OCI-M1 (cell line): ENCODE measurements at places on chromosomes 7 and 10.

- DNase-seq = no peak
Observed at GRCh38 chr10:121851786-121852185, 76.0 kb downstream of the ATE1 start.

DNA sequence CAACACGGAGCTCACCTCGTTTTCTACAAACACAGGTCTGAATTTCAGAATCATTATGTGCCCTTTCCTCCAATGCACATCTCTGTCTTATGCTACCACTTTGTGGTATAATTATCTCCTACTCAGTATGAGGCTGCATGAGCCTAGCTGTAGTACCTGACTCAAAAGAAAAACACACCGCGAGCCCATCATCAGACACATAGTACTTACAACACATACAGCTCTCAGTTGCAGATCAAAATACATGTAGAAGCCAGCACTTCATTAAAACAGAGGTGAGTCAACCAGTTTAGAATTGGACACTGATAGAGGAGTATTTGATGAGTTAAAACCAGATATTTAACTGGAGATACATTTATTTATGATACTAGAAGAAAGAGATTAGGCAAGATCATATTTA lies 1.4 kb upstream of the RTKN2 start:
- DNase-seq = peak; percentile 43

- DNase-seq = no peak
Observed at GRCh38 chr10:20714518-20714917, 182.6 kb downstream of the NEBL start.

DNA sequence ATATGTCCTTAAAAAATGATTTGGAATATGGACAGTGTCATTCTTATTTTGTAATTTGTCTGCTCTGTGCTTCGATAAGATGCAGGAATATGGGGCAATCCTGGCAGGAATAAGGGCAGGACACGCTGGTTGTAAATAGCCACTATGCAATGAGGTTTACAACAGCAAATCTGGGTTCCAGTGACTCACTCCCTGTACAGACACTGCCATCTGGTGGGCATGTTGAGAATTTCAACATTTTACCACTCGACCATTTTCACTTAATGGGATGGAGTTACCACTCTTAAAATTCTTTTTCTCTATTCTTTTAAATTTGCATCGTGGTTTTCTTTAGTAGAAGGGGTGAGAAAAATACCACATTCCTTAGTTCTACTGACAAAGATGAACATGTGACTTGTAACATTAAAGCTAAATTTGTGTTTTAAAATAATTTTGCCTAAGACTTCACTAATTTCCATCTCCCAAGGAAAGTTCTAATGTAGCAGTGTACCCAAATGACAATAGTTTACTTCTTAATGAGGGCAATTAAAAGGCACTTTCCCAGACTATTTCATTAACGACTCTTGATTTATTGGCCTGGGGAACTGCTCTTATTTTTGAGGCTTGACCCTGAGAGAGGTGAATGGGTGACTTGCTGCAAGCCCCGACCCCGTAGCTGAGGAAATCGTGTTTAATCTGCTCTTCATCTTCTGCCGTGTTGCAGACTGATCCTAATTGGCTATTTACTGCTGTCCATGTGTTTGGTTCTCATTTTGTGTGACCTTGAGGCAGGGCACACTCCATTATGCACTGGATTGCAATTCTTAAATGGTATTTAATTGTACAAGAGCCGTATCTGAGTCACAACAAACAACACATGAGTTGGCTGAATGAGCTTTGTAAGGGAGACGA lies 173.6 kb upstream of the IMMP2L start:
- peak; percentile 77 for DNase-seq

DNA sequence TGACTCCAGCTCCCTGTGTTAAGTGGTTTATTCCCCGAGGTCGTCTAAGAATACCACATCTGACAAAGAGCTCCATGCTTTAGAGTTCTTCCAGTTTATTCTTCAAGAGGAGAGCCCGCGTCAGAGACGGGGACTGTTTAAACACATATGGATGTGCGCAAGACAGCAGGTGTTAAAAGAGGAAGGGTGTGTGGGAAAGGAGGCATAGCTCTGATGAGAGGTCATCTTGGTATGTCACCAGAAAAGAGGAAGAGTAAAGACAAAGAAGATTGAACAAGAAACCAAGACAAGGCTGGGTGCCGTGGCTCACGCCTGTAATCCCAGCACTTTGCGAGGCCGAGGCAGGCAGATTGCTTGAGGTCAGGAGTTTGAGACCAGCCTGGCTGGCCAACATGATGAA lies 258.7 kb downstream of the CCDC3 start:
- no peak for DNase-seq

- DNase-seq = no peak
Observed at GRCh38 chr10:36254199-36254598, 612.1 kb upstream of the FZD8 start.

GRCh38 chr10:124150189-124150806 lies 56.9 kb upstream of the CHST15 start:
- DNase-seq = no peak

DNA sequence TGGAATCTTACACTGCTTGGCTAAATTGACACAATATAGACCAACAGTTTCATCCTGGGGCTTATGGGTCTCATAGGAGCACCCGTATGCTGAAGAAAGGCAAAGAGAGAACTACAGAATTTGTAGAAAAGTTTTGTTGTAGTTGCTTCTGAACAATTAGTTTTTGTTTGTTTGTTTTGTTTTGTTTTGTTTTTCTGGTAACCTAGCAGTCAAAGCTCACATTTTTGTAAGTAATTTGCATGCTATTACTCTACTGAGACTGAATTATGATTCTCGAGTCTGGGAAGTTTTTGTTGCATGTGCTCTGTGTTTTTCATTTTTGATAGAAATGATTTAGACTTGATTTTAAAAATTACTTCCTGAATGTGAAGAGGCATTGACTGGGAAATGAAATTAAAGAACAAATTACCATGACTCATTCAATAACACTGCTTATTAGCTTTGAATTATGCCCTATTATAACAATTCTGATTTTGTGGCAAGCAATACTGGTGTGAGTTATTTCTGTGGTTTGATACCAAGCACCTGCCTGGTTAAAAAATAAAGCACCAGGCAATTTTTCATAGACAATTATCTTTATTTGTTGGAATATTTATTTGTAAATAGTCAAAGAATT lies 438 bp downstream of the LSMEM1 start:
- DNase-seq = no peak

- DNase-seq = no peak
Observed at GRCh38 chr7:36116347-36117202, 36.5 kb upstream of the EEPD1 start.

DNA sequence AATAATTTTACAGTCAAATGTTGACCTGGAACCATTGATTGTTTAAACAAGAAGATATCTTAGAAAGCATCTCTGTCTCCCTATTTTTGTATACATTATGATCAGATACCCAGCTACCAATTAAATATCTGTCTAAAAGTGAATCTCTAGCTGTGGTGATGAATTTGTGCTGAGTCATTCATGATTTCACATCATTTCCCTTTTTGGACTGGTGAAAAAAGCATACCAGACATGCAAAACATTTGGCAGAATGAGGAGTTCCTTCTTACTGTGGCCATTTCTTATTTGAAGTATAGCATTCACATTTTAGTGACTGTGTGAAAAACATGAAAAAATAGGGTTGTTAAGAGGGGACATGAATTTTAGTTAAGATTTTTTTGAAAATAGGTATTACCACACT lies 98.0 kb upstream of the GATA3 start:
- peak; percentile 90 for DNase-seq

DNA sequence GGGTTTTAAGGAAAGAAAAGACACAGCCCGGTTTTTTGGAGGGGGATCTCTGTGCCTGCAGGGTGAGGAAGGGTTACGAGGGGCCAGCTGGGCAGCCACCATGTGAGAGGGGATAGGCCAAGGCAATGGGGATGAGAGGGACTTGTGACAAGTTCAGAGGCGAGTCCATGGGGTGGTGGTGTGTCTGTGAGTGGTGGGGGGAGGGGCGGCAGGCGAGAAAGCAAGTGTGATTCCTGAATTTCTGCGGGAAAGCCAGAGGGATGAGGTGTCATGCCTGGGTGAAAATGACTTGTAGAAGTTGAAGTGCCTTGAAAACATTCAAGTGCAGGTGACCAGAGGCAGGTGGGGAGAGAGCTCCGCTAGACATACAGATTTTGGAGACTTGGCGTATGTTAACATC lies 61.0 kb upstream of the RNF32 start:
- DNase-seq = no peak

DNA sequence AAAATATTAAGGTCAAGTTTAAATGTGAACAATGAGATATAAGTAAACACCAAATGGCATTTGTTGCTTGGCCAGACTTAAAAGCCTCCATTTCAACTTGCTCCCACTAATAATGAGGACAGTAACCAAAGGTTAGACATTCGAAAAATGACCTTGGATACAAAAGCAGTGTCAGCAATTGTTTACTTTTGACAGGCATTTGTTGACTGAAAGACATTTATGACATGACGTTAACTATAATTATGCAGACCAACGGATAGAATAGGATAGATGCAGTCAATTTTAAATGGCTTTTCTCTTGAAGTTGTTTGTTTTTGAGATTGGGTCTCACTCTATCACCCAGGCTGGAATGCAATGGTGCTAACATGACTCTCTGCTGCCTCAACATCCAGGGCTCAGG lies 6.3 kb upstream of the WNT16 start:
- DNase-seq = no peak

- no peak for DNase-seq
Observed at GRCh38 chr7:149701495-149702240, 71.7 kb downstream of the ZNF467 start.

DNA sequence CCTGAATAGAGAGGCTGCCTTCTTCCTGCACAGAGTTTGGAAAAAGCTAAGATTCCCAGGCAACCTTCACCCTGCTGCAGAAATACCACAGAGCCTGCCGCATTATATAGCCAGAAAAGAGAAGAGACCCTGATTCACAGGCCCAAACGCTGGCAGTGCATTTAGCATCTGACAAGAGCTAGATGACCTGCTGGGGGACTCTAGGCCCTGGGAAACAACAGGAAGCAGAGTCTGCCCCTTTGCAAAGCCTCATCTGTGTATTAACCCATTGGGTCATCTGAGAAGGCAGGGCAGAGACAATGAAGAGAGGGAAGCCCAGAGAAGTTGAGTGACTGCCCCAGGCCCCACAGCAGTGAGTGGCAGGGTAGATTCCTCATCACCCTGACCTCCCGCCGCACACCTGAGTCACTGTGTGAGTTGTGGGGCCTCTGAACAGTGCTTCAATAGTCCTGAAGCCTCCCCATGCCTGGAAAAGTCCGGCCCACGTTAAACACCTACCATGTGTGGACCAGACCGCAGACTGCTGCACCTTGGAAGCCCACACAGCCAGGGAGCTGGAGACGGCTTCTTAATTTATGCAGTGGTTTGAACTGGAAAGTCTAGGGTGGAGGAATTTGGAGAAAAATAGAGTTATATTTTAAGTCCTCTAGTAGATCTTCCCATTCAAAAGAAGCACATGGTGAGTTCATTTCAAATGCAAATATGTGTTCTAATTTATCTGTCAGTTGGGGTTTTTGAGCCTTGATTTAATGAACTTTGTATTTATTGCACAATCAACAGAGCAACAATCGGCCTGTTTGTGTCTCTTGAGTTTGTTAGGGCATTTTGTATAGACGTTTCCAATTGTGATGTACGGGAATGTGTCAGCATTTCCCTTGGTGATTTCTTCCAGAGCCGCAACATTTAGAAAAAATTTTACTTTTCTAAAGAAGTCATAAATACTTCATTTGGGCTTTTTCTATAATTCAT lies 80.4 kb upstream of the GPR26 start:
- no peak for DNase-seq

GRCh38 chr7:91685544-91685943 lies 195.0 kb downstream of the MTERF1 start:
- peak; percentile 97 for DNase-seq

GRCh38 chr7:94087664-94088352 lies 83.7 kb upstream of the BET1 start:
- DNase-seq = peak; percentile 97

GRCh38 chr10:18109341-18109870 lies 30.8 kb upstream of the CACNB2 start:
- no peak for DNase-seq

DNA sequence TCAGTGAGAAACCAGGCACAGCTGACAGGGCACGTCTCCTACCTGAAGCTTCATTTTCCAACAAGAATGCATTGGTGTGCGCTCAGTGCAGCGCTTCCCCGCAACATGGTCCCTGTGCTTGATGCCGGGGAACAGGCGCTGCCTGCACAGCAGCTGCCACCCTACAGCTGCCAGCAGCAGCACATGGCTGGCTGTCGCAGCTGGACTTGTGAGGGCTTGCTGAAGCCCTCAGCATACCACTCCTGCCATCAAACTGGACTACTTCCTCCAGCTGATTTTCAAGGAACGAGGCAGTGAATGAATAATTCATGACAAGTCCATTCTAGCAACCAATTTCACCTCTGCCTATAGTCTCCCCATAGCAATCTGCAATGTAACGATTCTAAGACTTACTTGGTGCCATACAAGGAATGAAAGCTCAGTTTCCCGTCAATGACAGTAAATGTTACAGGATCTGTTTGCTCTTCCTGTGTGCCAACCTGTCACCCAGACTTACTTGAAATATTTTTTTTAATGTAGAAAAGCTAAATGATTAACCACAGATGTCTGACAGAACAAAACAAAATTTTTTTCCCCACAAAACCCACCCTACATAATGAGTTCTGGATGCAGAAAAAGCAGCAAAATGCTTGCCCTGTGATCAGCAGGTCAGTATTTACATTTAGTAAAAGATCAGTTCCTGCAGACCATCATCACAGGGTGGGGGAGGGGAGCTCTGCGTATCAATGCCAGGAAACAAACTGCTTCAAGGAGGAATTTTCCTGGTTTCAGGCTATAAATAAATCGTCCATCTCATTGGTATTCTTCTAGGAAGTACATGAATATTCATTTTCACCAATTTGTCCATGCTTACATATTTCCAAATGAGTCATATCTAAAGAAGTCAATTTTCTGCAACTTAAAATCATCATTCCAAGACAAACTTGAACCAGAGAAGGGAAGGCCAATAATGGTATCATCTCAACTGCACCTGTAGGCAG lies 140.6 kb downstream of the ALOX5 start:
- DNase-seq = no peak

- DNase-seq = no peak
Observed at GRCh38 chr10:83543691-83544462, 595.4 kb upstream of the GHITM start.

GRCh38 chr10:132101529-132101928 lies 35.8 kb downstream of the JAKMIP3 start:
- no peak for DNase-seq

DNA sequence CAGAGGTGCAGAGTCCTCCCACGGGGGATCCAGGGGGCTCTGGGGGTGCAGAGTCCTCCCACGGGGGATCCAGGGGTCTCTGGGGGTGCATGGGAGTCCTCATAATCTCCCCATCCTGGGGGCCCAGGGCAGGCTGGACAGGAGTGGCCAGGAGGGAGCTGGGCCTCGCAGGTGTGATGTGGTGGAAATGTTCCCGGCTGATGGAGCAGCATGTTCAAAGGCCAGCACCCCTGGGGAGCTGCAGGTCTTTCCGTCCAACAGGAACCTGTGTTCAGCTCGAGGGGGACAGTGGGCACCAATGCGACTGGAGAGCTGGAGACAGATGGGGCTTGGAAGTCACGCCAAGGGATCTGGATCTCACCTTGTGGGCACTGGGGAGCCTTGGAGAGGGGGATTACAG lies 38.5 kb upstream of the PSMG3 start:
- no peak for DNase-seq

- peak; percentile 4 for DNase-seq
Observed at GRCh38 chr7:148867596-148868377, 16.3 kb downstream of the EZH2 start.

- no peak for DNase-seq
Observed at GRCh38 chr10:75067272-75067671, 44.2 kb upstream of the SAMD8 start.
